ENCODE measurements at places on chromosomes 1 and 21.

GRCh38 chr1:220894025-220894923 lies 15.0 kb downstream of the HLX start:
- DNase-seq, result no peak

- peak; percentile 32 for DNase-seq
Measured at GRCh38 chr21:34908419-34909055, 140.6 kb downstream of the RUNX1 start.

DNA sequence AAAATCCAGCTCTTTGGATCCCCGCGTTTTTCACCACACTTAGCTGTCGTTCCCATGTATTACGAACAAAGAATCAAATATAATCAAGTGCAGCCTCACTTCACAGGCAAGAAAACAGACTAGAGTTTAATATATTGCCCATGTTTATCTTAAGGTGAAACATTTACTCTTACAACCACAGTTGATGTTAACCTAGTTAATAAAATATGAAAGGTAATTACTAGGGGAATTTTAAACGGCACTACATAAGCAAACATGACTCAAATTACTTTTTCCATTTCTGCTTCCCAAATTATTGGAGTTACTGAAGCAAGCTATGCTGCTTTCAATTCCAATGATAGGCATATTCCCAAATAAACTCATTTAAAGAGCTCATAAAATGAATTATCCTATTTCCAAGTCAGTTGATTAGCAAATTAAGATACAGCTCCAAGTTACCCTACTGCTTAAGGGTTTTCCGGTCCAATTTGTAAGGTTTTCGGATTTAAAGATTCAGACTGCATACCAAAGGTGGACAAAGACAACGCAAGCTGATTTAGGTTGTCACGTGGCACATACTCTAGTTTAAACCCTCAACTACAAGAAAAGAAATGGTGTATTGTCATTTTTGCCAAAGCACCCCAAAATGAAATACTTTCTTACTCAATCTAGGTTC lies 5.9 kb downstream of the COX20 start:
- no peak for DNase-seq

DNA sequence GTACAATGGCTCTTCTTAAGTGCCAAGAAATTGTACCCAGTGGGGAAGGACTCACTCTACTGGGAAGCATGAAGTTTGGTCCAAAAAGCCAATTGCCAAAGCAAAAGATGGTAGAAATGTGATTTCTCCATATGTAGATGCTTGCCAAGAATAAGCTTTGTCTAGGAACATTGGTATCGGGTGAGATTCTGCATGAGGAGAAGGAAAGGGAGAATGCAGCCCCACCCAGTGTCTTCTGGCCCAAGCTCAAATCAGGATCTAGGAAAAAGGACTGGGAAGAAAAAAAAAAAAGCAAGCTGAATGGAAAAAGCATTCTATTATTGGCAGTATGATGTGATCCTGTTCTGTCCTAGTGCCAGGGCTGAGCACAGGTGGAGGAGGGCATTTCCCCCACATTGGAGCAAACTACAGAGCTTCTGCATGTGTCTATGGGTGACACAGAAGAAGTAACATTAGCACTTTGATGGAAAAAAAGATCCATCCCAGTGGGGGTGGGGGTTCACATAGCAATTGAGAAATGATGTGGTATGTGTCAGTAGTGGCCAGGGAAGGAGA lies 226.6 kb downstream of the KCNH1 start:
- no peak for DNase-seq

DNA sequence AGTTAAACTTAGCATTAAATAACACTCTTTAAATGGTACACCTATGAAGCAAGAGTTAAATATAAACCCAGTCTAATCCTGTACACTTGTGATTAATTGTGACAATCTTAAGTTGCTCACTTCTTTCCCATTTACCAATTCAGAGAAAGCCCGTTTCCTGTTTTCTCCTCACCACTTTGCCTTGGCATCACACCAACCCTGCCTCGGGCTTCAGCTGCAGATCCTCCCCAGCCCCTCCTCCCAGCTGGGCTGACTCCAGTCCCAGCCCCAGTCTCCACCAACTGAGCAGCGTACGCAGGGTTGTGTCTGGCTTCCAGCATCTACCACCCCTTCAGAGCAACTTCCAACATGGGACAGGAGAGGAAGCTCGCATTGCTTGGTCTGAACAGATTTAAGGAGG lies 4.1 kb downstream of the PYCR2 start:
- DNase-seq, result peak; percentile 46

GRCh38 chr1:24322470-24323177 lies 3.5 kb downstream of the GRHL3 start:
- DNase-seq, result no peak

DNA sequence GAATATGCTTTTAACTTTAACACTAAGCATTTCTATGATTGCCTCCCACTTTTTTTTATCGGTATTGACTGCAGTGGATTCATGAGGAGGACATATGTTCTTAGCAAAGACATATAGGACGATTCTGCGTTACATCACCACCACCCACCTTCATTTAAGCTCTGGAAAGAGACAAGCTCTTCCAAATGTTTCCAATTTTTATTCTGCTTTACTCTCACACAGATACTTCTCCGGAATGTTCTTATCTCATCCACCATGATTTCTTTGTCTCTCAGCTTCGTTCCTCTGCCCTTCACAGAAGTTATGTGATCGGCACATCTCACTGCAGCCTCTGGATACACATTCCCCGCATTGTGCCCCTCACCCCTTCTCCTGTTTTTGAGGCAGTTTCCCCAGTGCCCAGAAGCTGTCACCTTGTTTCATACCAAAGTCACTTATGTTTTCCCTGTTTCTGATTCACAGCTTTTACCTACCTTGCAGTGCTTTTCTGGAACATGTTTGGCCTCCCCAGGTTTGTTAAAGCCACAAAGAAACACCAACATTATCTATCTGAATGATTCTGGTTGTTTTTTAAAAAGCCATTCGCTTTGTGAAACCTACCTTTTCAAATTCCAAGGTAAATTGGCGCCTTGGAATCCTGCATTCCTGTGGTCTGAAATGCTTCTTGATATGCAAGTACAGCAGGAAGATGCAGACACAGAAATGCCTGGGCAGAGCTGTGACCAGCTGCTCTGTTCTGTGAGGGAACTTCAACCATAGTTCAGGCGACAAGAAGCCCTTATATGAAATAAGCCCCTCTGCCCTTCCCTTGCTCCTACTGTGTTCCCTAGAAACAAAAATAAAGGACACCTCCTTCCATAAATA lies 1020.2 kb downstream of the TTLL7 start:
- DNase-seq, result no peak

DNA sequence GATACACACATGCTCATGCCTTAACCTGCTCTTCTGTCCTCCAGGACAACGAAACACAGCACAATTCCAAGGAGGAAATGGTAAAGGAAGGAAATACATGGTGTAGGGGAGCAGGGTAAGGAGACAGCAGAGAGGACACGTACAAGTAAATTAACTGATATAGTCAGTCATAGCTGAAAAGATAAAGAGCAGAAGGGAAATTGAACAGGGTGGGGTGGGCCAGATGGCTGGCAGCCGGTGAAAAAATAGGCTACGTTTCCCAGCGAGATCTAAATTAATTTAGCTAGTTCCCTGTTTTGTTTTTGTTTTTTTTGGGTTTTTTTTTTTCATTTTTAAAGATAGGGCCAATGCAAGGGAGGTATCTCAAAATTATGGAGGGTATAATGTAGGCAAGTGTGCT lies 109.2 kb downstream of the FAM78B start:
- no peak for DNase-seq

GRCh38 chr1:110639724-110640386 lies 33.7 kb upstream of the KCNA2 start:
- DNase-seq, result no peak

- no peak for DNase-seq
Measured at GRCh38 chr1:68438310-68438709, 11.4 kb downstream of the RPE65 start.

DNA sequence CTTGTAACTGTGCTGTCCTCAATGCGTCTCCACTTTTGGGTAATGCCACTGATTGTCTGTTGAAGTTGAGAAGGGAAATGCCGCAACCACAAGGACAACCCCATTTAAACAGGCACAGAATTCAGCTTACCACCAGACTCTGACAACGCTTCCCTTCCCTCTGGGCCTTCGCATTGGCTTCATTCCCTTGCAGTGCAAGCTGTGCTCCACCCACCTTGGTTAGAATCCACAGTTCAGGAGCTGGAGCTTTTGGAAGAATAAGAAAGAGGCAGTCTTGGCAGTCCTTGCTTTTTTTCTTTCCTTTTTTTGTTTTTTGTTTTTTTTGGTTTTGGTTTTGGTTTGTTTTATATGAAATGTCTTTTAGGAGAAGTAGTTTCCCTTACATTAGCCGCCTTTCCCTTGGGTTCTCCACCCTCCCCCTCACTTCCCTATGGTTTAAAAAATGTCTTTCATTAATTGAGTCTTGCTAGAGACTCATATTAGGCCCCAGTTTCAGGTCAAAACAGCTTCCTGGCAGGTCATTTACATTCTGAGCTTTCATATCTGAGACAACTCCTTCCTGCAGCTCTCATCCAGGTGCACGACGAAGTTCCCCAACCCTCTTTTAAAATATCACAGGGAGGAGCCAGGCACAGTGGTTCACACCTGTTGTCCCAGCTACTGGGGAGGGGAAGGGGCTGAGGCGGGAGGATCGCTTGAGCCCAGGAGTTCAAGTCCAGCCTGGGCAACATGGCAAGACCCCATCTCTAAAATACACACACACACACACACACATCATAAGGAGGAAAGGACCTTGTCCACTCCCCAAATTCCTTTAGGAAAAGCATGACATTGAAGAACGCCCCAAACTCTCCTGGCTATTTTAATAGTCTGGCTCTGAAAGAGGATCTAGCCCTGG lies 20.7 kb upstream of the LAX1 start:
- peak; percentile 69 for DNase-seq

DNA sequence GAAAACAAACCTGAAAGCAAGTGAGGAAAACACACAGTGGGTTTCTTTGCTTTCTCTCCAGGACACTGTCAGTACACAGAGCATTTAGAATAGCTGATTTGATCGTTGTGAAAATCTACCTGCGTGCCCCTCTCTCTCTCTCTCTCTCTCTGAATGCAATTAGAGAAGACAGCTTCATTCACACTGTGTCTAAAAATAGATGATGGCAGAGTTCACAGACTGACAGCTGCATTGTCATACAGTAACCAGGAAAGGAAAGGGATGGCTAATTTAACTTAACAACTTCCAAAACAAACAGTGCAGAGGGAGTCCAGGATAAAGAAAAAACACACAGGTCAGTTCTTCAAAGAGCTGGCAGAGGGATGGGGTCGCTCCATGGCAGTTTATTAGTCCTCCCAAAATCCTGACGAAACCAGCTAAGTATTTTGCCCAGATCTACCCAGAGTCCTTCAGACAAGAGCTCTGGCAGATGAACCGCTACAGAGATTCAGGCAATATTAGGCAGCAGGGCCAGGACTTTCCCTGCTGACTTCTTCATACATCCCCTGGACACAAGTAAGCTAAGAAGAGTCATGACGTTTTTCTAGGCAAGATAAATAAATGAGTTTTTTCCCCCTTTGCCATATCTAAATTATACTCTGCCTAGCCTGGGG lies 58.9 kb downstream of the WLS start:
- no peak for DNase-seq

- no peak for DNase-seq
Measured at GRCh38 chr1:55065648-55066047, 26.3 kb downstream of the PCSK9 start.

- DNase-seq, result peak; percentile 77
Measured at GRCh38 chr1:152654110-152654509, 9.1 kb upstream of the LCE2D start.

- no peak for DNase-seq
Measured at GRCh38 chr1:172393354-172393753, 27.1 kb upstream of the C1orf105 start.

DNA sequence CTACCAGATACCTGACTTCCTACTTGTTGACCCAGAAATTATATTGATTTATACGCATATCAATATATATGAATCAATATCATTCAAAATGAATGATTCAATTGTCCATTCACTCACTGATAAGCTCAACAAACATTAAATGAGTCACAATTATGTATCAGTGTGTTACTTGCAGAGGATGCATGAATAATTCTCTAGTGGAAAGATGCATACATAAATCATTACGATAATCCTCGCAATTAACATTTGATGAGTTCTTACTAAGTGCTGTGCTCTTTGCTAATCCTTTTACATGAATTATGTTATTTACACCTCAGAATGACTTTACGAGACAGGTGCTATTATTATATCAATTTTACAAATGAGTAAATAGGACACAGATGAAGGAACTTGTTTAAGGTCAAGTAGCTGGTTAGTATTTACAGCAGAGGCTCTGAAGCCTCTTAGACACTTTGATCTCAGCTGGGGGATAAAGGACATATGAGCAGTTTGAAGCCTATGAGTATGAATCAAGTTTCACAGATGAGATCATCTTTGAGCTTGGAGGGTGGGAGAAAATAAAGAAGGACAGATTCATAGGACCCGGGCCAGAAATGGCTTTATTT lies 112.8 kb upstream of the ADAMTS5 start:
- DNase-seq, result no peak

- no peak for DNase-seq
Measured at GRCh38 chr1:41905093-41905675, 13.5 kb downstream of the HIVEP3 start.

DNA sequence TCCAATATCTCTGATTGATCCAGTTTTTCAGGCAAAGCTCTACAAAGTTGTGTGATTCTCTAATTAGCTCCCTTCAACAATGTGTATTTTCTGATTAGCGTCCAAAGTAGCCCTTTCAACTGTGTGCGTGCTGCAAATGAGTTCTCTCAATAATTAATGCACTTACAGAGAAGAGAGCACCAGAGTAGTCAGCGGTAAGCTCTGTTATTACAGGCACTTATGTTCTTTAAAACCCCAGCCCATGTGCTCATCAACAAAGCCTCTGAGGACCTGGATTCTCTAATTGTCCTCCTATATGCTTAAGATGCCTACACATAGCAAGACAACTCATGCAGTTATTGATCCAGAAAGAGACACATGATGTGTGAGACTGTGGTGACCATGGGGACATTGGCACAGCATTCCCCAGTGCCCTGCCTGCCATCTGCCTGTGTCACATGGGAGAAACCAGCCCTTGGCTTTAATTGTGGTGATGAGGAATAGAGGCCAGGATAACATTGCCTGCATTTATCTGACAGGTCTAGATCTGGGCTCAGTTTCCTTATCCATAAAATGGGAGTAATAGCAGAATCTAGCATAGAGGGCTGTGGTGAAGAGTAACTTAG lies 151.7 kb downstream of the PCP4 start:
- DNase-seq, result no peak

GRCh38 chr1:50279622-50280330 lies 143.5 kb downstream of the DMRTA2 start:
- DNase-seq, result peak; percentile 39

- DNase-seq, result no peak
Measured at GRCh38 chr1:238242181-238242580, 351.5 kb upstream of the ZP4 start.

GRCh38 chr1:115531631-115532264 lies 110.0 kb upstream of the VANGL1 start:
- no peak for DNase-seq

DNA sequence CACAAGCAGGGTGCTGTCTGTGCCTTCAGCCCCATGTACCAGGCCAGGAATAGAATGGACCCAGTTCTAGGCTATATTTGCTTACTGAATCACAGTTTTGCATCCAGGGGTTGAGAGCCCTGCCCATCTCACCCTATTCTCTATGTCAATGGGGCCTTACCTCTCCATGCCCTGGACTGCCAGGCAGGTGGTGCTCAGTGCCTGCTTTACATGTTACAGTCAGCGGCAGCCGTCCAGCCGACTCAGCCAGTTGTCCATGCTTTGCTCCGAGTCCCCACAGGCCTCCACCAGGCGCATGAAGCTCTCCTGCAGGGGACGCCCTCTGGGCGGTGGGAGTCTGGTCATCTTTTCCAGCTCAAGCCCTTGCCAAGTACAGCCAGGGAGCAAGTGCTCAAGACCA lies 12.2 kb upstream of the FAM167B start:
- DNase-seq, result peak; percentile 71

Measured in testis (tissue), 5 donors.